Endothelial cell (in vitro differentiated cells): ENCODE measurements at places on chromosomes 5 and 9. TPM values are rescaled to one million over a fixed set of nuclear protein-coding genes. Genes with fewer than 3 reads are reported as not detected.
A peak's percentile ranks its signal among the peaks of the same experiment; 100 is the strongest.

GRCh38 chr5:41863871-41864486 is 6.2 kb downstream of the OXCT1 start:
- H3K27ac ChIP-seq: no peak overlapping the region
- DNase-seq: no peak
- no peaks in the 10 kb centered on the region for H3K36me3 ChIP-seq
- no peak overlapping the region for H3K4me3 ChIP-seq
- H3K4me1 ChIP-seq: no peaks in the 10 kb centered on the region
- H3K27me3 ChIP-seq: no peaks in the 10 kb centered on the region

FOXD4L5 gene
- 0.10 TPM for total RNA-seq

LRRC14B gene
- total RNA-seq: not detected

DNA sequence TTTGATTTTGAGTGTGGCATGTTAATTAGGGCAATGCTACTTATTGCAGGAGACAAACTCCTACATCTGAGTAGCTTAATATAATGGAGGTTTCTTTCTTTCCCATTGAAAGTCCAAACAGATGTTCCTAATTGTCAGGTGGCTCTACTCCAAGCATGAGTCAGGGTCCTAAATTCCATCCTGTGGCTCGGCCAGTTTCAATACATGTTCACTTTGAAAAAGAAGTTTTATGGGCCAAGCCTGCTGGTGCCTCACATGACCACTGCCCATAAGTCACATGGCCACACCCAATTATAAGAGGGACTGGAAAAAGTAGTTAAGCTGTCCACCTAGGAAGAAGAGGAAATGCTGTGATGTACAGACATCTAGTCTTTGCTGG is 170.4 kb downstream of the ARRDC3 start:
- no peak overlapping the region for H3K27ac ChIP-seq
- no peaks in the 10 kb centered on the region for H3K4me1 ChIP-seq
- no peaks in the 10 kb centered on the region for H3K36me3 ChIP-seq
- DNase-seq: no peak
- H3K27me3 ChIP-seq: no peaks in the 10 kb centered on the region

GRCh38 chr5:367358-368130 is 46.0 kb downstream of the AHRR start:
- no peak overlapping the region for H3K27ac ChIP-seq
- H3K4me3 ChIP-seq: no peak overlapping the region
- peaks cover 13% of the 10 kb centered on the region for H3K4me1 ChIP-seq
- no peak for DNase-seq
- H3K36me3 ChIP-seq: peaks cover 12% of the 10 kb centered on the region

DNA sequence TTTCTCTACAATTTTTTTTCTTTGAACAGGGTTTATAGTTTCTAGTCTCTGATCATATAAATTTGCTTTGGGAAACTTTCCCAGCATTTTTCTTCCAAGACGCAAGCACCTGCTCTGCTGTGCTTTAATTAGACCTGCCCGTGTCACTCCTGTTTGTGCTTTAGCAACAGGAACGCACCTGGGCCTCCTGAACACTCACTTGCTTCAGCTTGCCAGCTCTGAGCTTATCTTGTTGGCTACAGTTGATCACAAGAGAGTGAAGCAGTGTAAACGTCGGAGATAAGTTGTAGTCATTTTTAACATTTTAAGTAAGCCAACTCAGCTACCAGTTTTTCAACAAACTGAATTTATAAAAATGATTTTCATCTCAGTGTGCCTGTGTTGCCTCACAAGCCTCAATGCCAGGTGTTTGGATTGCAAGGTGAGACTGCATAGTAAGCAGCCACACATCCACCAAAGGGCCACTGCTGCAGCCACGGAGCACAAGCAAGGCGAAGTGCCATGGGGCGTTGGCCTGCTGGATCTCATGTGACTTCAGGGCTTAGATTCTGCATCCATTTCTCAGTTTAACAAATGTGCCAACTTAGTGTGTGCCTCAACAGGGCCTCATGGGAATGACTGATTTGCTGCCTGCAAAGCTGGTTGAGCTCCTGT is 166.9 kb downstream of the TRIO start:
- peaks cover 7% of the 10 kb centered on the region for H3K27me3 ChIP-seq
- DNase-seq: no peak
- H3K4me1 ChIP-seq: peaks cover 12% of the 10 kb centered on the region
- H3K36me3 ChIP-seq: peaks cover 35% of the 10 kb centered on the region
- peak overlapping the region; percentile 38 for H3K4me3 ChIP-seq

AIF1L gene
- total RNA-seq: 16.3 TPM

CDH10 gene
- 15.8 TPM for total RNA-seq

DNA sequence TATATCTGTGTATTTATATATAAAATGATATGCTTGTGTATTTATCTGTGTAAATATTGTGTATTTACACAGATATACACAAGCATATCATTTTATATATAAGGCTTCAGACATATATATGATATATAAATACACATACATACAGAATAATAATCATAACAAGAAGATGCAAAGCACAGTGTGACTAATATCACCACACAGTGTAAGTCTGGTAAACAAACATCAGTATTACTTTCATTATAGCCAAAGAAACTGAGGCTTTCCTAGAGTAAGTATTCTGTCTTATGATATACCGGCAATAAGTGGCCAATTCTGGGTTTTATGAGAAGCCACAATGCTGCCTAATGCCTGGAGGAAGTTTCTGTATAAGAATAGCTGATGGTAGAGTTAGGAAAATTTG is 29.9 kb upstream of the RAPGEF6 start:
- H3K27ac ChIP-seq: no peak overlapping the region
- peaks cover 3% of the 10 kb centered on the region for H3K27me3 ChIP-seq
- H3K4me3 ChIP-seq: no peak overlapping the region

DNA sequence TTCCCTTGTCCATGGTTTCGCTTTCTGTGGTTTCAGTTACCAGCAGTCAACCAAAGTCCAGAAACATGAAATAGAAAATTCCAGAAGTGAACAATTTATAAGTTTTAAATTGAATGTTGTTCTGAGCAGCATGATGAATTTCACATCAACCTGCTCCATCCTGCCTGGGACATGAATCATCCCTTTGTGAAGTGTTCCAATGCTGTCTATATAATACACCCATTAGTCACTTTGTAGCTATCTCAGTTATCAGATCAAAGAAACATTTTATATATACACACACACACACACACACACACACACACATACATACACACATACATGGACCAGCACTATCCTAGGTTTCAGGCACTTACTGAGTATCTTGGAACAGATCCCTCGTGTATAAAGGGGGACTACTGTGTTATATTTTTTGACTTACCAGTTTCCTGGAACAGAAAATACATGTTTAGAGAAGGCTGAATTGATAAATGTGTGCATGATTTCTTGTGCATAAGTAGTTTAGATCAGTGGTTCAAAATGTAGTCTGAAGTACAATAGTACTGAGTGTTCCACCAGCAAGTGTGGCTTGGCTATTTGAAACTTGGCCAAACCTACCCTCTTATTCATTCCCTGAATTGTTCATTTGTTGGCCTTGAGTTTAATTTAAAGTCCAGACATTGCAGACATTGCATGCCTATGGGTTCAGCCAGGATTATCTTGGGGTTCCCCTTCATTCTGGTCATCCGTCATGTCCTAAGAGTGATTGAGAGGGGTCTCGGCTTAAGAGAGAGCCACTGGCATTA is 510.0 kb downstream of the GADD45G start:
- no peak overlapping the region for H3K27ac ChIP-seq
- no peaks in the 10 kb centered on the region for H3K4me1 ChIP-seq
- DNase-seq: no peak
- no peaks in the 10 kb centered on the region for H3K36me3 ChIP-seq
- H3K4me3 ChIP-seq: no peak overlapping the region

PCDHGA1 gene
- 1.4 TPM for total RNA-seq

ANKRD34B gene
- 0.62 TPM for total RNA-seq

DNA sequence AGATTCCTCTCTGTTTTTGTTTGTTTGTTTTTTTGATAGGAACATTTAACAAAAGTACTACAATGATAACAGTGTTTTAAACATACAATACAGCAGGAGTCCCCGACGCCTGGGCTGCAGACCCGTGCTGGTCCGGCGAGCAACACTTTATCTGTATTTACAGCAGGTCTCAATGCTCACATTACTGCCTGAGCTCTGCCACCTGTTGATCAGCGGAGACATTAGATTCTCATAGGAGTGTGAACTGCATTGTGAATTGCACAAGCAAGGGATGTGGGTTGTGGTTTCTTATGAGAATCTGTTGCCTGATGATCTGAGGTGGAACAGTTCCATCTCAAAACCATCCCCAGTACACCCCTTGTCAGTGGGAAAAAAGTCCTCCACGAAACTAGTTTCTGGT is 1068.5 kb upstream of the CDH10 start:
- peak; percentile 9 for DNase-seq
- no peak overlapping the region for H3K4me3 ChIP-seq
- no peak overlapping the region for H3K27ac ChIP-seq
- no peaks in the 10 kb centered on the region for H3K36me3 ChIP-seq
- H3K27me3 ChIP-seq: no peaks in the 10 kb centered on the region

MBLAC2 gene
- 3.8 TPM for total RNA-seq

DNA sequence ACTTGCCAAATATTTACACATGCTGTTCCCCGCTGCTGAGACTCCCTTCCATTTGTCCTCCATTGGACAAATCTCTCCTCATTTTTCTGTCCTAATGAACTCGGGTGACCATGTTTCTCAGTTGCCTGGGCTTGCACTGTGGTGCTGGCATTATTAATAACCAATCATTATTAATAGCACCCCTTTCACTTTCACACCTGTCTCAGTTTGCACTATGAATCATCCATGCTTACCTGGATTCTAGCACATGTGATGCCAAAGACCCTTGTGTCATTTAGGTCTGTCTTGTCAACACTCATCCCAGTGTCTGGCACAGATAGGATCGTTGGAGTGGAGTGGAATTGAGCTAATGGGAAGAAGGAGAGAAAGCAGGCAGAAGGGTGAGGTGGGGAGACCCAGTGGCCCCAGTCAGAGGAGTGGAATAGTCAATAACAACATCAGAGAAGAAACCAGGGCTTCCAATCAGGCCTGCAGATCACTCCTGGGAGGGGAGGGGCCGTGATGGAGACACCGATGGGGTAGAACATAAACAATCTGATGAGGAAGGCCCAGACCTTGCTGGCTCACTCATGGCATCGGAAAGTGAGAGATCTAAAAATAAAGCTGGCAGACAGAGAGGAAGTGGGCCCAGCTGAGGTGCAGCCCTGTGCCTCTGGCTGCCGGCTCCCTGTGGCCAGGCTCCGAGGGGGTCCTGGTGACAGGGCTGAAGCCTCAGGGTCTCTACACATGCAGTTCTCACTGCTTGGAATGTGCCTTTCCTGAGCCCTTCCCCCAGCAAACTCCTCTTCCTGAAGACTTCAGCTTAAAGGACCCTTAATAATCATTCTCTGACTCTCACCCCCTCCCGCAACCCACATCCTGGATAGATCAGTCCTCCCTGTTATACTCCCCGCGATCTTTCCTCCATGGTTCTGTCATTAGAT is 33.5 kb upstream of the CRB2 start:
- H3K4me1 ChIP-seq: peaks cover 28% of the 10 kb centered on the region
- H3K27me3 ChIP-seq: peaks cover 9% of the 10 kb centered on the region
- H3K4me3 ChIP-seq: peak overlapping the region; percentile 1
- peaks cover 4% of the 10 kb centered on the region for H3K36me3 ChIP-seq
- H3K27ac ChIP-seq: peak overlapping the region; percentile 38

FRMPD1 gene
- 0.08 TPM for total RNA-seq

GRCh38 chr9:86079421-86079831 is 19.9 kb downstream of the GOLM1 start:
- no peaks in the 10 kb centered on the region for H3K4me1 ChIP-seq
- no peaks in the 10 kb centered on the region for H3K27me3 ChIP-seq
- H3K27ac ChIP-seq: no peak overlapping the region
- H3K4me3 ChIP-seq: no peak overlapping the region

GRCh38 chr9:98639133-98639532 is 69.6 kb downstream of the GABBR2 start:
- H3K4me1 ChIP-seq: no peaks in the 10 kb centered on the region
- no peak overlapping the region for H3K4me3 ChIP-seq
- no peak for DNase-seq
- no peak overlapping the region for H3K27ac ChIP-seq

- peaks cover 5% of the 10 kb centered on the region for H3K27me3 ChIP-seq
- no peak overlapping the region for H3K27ac ChIP-seq
- no peak overlapping the region for H3K4me3 ChIP-seq
- no peaks in the 10 kb centered on the region for H3K36me3 ChIP-seq
- DNase-seq: no peak
Measured at GRCh38 chr5:541539-542318, 17.5 kb upstream of the SLC9A3 start.

DNA sequence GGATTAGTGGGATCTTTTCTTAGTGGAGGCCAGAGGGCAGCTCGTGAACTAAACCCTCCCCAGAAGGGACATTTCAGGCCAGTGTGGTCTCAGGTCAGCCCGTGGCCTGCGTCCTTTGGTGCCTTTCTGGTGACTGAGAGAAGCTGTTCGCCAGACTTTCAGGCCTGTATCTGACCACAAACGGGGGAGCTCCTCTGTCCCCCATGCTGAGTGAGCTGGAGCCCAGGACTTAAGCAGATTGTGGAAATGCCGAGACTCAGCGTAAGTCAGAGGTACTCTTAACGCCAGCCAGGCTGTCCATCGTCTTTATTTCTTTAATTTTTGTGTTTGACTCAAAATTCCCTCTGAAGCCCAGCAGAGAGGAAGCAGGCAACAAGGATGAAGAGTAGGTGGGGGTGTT is 54.8 kb upstream of the NCS1 start:
- no peak overlapping the region for H3K4me3 ChIP-seq
- peaks cover 27% of the 10 kb centered on the region for H3K36me3 ChIP-seq
- peaks cover 22% of the 10 kb centered on the region for H3K4me1 ChIP-seq
- H3K27ac ChIP-seq: no peak overlapping the region
- peaks cover 4% of the 10 kb centered on the region for H3K27me3 ChIP-seq

HK3 gene
- 0.51 TPM for total RNA-seq

GRCh38 chr5:136034984-136035383 is 6.2 kb downstream of the TGFBI start:
- H3K36me3 ChIP-seq: no peaks in the 10 kb centered on the region
- H3K27me3 ChIP-seq: peaks cover 2% of the 10 kb centered on the region
- H3K27ac ChIP-seq: no peak overlapping the region
- peaks cover 32% of the 10 kb centered on the region for H3K4me1 ChIP-seq

ADRB2 gene
- total RNA-seq: 0.36 TPM

DNA sequence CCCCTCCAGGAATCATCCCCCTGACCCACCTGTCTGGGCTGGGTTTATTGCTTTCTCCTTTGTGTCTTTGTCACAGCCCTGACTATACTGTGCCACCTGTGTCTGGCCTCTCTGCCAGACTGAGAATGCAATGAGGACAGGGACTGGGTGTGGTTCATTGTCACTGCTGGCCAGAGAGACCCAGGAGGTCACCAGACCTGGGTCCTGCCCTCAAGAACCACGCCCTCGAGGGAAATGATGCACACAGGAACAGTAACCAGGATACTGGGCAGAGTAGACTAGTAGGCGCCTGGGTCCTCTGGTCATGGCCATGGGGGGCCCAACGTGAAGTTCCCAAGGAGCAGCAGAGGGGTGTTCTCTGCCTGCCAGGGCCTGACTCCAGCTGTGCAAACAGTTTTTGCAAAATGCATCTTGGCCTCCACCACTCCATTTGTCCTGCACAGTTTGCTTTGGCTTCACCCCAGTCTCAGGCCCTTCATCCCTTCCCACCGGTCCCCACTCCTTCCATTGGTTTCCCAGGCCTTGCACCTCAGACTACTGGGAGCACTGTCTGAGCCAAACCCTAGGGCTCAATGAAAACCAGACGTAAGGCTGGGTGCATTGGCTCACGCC is 17.8 kb downstream of the RGS3 start:
- H3K27ac ChIP-seq: no peak overlapping the region
- no peak for DNase-seq
- H3K4me1 ChIP-seq: peaks cover 13% of the 10 kb centered on the region
- no peak overlapping the region for H3K4me3 ChIP-seq
- H3K27me3 ChIP-seq: peaks cover 6% of the 10 kb centered on the region

- no peak overlapping the region for H3K4me3 ChIP-seq
- DNase-seq: no peak
- H3K4me1 ChIP-seq: peaks cover 8% of the 10 kb centered on the region
- no peak overlapping the region for H3K27ac ChIP-seq
- no peaks in the 10 kb centered on the region for H3K36me3 ChIP-seq
Measured at GRCh38 chr5:15026011-15026893, 154.7 kb upstream of the ANKH start.
